Calu3 (cell line): ENCODE measurements at places on chromosomes 2 and 18.

GRCh38 chr2:135557530-135557929 lies 26.2 kb downstream of the R3HDM1 start:
- no peak for DNase-seq

GRCh38 chr18:23776306-23776705 lies 87.1 kb downstream of the LAMA3 start:
- no peak for DNase-seq

DNA sequence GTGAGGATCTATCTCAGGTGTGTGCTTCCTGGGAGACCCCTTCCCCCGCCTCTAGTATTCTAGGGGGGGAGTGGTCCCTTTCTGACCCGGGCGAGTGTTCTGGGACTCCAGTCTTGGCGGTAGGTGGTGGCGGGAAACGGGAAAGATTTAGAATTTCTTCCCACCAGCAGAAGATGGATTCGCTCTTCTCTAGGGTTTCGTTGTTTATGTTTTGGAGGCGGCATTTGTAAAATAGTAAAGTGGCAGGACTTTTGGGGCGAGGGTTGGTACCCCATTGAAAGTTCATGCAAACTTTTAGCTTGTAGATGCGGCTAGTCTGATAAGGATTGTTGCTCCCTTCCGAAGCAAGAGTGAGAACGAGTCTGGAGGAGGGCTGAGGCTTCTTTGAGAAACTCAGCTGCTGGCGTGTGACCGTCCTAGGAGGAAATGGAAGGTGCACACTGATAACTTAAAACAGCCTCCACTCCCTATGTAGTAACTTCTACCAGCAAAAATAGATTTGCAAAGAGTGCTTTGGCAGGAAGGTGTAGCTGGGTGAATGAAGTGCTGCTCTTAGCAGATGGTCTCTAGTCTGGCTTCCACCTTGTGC lies 412 bp downstream of the GPD2 start:
- no peak for DNase-seq

DNA sequence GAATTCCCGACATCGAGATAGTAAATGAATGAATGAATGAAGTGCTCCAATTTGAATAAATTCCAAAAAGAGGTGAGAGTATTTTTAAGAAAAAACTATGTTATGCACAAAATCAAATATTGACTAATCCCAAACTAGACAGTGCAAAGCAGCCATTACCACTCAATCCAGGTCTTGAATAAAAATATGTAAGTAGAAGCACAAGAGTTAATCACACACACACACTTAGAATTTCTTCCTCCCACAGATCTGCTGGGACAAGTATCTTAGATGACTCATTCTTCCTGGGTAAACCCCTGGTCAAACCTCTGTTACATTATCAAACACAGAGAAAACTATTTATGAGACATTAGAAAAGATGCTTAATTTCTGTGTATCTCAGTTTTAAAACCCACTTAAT lies 102.0 kb downstream of the PLA2R1 start:
- peak; percentile 30 for DNase-seq

- no peak for DNase-seq
These were observed 177.7 kb upstream of the OSR1 start for GRCh38 chr2:19536136-19536535.

DNA sequence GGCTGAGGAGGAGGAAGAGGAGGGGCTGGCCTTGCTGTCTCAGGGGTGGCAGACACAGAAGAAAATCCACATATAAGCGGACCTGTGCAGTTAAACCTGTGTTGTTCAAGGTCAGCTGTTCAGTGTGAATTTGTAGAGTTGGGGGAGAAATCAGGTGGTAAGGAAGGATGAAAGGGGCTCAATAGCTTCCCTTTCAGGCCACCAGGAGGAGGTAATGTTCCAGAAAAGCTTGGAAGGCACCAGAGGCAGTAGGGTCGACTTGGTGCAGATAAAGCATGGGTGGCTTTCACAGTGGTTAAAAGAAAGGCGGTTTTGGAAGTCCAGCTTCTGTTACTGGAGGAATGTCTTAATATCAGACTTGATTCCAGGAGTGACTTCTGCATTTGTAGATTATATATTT lies 167.4 kb downstream of the THSD7B start:
- peak; percentile 30 for DNase-seq

DNA sequence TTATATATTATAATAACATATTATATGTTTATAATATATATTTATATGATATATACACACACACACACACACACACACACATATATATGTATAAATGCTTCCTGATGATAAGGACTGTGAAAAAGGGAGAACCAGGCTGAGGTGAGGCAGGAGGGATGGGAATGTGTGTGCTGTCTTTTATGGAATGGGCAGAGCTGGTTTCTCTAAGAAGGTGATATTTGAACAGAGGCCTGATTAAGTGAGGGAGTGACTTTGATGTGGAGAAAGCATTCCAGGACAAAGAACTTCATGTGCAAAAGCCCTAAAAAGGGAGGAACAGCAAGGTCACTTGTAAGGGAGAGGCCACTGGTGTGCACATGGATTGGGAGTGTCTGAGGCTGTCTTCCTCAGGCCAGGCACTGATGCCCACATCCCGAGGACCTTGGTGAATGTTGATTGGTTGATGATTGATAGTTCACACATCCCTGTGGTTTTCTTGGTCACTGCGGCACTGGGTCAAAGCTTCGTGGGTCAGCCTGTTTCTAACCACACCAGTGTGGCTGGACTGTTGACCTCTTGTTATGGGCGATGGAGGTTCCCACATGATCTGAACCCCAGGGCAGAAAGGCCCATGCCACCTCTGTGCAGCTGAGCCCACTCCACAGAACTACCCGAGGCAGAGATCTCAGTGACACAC lies 196.9 kb downstream of the MYCN start:
- no peak for DNase-seq

GRCh38 chr18:55328301-55328700 lies 259.7 kb downstream of the TCF4 start:
- no peak for DNase-seq

- DNase-seq = no peak
These were observed 57.4 kb upstream of the GRB14 start for GRCh38 chr2:164678631-164679149.

GRCh38 chr2:109153005-109153784 lies 24.2 kb downstream of the SH3RF3 start:
- no peak for DNase-seq

DNA sequence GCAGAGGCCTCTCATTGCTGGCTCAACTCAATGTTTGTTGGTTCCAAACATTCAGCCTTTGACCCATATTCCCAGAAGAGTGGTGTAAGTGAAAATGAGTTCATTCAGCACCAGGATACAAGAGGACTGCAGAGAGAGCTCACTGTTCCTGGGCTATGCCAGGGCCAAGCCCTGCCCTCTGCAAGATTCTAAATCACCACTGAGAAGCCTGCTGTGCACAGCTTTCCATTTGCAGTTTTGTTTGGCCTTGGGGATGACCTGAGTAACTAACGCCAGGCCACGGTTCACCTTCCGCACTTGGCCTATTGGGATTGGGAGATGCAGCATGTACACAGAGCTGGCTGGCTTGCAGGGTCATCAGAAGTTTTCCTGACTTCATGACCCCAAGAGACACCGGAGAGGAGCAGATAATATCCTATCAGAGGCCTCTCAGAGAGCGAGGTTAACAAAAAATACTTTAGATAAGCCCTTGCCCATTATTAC lies 12.6 kb downstream of the GKN1 start:
- no peak for DNase-seq

GRCh38 chr2:225052703-225053102 lies 10.4 kb upstream of the DOCK10 start:
- DNase-seq = no peak

DNA sequence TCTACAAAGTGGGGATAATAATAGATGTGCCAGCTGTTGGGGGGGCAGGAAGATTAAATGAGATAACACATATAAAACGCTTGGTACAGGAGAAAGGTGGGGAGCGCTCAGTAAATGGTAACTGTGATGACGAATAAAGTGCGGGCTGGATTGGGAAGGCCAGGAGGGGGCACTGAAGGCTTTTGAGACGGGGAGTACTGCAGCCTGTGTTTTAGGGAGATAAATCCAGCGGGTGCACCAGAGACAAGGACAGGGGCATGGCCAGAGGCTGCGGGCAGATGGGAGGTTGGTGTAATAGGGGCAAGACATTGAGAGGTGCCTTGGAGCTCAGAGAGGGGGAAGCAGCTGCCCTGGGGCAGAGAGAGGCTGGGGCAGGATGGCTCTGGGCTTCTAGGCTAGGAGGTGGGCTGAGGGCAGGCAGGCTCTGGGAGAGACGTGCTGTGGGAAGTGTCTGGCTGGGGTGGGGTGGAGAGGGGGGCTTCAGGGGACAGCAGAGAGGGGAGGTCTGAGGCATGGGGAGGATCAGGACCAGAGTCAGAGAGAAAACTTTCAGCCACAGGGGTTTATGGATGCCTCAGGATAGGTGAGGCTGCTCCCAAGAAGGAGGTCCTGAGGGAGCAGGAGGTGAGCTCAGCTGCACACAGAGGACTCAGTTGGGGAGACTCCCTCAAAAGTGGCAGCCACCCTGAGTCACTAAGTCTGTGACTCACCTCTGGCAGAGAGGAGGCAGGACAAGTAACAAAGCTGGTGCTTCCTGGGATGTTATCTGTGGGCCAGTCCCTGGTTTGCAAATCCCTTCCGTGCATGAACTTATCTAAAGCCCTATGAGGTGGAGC lies 18.8 kb downstream of the TEX44 start:
- peak; percentile 74 for DNase-seq

- peak; percentile 21 for DNase-seq
These were observed 71.3 kb upstream of the NRXN1 start for GRCh38 chr2:51103205-51103604.

- no peak for DNase-seq
These were observed 541.8 kb upstream of the CDH2 start for GRCh38 chr18:28718696-28719095.

DNA sequence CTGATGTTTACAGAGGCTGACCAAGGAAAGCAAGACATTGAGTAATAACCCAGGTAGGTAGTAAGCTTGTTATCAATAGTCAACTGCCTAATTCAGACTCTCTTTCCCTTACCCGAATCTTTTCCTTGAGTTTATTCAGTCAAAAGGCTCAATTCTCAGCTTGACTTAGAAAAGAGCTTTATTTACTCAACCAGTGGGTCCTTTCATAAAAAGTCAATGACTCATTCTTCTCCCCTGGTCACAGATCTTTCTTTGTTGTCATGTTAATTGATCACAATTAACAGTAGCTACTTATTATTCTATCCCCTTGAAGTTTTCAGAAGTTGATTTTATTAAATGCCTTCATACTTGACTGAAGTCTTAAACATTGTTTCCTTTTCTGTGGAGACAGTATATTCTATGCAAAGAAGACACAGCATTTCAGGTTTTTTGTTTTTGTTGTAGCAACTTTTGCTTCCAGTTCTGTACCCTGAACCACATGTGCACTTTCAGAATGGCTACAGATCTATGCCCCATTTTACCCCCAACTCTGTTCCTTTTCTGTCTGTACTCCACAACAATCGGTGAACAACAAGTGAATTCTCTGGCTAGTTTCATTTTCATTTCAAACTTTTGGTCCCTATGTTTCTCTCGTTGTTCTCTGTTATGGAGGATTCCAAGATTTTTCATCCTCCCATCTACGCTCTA lies 428.3 kb downstream of the NCKAP5 start:
- no peak for DNase-seq

- DNase-seq = no peak
These were observed 350.8 kb downstream of the ALK start for GRCh38 chr2:29570539-29570938.

- DNase-seq = no peak
These were observed 797.4 kb downstream of the CNTNAP5 start for GRCh38 chr2:124822516-124822915.

DNA sequence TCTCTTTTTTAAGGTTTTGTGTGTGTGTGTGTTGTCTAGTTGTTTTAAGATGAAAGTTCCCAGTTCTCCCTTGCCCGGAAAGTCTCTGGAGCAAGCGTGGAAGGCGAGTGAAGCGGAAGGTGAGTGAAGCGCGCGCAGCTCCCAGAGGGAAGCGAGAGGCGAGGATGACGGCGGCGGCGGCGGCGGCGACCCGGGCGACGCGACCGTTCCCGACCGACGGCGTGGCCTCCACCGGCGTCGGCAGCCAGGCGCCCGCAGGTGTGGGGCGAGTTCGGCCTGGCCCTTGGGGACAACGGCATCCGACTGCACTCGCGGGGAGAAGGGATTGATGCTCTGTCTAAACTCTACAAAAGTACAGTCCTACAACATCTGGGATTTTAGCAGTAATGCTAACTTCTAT lies 321.9 kb downstream of the CELF4 start:
- DNase-seq = no peak
